ENCODE measurements at places on chromosomes 5 and 9.

- DNase-seq, result no peak
Observed at GRCh38 chr5:138448481-138449398, 9.9 kb downstream of the REEP2 start.

DNA sequence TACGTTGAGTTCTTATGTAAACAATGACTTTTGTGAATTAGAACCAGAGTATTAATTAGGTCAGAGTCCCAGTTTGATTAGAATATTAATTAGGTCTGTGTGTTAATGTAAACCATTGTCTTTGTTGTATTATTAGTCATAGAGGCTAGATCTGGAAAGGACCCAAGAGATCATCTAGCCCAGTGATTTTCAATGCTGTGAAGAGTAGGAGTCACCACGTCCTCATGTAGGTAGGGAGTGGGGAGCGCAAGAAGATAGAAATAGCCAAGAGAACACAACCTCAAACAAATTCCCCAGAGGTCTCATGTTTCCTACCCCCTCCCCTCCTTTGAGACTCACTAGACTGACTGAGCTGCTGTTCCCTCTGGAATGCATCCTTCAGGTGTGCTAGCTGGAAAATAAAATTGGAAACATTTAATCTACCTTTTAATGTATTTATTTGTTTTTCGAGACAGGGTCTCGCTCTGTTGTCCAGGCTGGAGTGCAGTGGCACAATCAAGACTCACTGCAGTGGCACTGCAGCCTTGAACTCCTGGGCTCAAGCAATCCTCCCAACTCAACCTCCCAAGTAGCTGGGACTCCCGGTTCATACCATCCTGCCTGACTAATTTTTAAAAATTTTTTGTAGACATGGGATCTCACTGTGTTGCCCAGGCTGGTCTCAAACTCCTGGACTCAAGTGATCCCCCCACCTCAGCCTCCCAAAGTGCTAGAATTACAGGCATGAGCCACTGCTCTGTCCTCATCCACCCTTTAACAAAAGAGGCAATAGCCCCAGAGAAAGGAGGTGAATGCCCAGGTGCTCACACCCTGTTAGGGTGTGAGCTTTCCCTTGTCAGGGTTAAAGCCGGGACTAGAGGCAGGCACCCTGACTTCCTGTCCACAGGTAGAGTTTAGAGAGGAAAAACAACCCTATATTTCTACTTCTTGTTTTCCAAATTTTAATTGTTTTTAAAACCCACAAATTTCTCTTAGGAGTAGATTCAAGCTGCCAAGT is 92.9 kb downstream of the INIP start:
- DNase-seq, result no peak

- DNase-seq, result no peak
Observed at GRCh38 chr5:177386542-177386941, 2.3 kb downstream of the SLC34A1 start.

- DNase-seq, result no peak
Observed at GRCh38 chr5:17340819-17341218, 123.4 kb downstream of the BASP1 start.

GRCh38 chr5:56712895-56713591 is 102.3 kb upstream of the MAP3K1 start:
- no peak for DNase-seq

DNA sequence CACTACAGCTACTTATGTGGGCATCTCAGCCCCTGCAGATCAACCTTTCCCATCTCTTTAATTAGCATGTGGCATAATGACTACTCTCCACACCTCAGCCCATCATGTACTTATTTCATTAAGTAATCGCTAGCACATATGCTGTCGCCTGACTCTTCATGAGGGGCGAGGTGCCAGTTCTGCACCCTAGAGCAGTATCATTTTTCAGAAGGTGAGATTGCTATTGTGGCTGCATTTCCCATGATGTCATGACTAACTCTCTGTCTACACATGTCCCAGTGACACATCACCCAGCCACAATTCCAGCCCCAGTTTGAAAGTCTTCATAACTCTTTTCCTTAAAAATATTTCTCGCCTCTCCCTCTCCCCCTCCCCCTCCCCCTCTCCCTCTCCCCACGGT is 7.6 kb upstream of the F2RL1 start:
- no peak for DNase-seq

DNA sequence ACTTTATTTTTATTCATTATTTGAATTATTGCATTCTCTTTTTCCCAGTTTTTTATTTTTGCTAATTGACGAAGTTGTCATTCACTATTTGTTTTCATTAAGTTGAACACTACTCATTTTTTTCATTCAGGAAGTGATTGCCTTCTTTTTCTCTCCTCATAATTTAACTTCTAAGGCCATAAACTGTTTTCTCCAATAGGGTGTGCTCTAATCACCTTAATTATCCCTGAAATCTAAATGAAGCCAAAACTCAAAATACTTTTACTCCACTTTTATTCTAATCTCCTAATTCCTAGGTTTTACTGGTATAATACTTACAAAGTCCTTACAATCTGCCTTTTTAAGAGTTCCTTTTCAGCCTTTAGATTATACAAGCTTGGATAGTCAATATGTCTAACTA is 2.9 kb upstream of the OR13C2 start:
- DNase-seq, result no peak

- DNase-seq, result no peak
Observed at GRCh38 chr9:98083061-98083501, 26.5 kb downstream of the NANS start.

GRCh38 chr5:37668524-37669047 is 171.3 kb downstream of the GDNF start:
- DNase-seq, result no peak

DNA sequence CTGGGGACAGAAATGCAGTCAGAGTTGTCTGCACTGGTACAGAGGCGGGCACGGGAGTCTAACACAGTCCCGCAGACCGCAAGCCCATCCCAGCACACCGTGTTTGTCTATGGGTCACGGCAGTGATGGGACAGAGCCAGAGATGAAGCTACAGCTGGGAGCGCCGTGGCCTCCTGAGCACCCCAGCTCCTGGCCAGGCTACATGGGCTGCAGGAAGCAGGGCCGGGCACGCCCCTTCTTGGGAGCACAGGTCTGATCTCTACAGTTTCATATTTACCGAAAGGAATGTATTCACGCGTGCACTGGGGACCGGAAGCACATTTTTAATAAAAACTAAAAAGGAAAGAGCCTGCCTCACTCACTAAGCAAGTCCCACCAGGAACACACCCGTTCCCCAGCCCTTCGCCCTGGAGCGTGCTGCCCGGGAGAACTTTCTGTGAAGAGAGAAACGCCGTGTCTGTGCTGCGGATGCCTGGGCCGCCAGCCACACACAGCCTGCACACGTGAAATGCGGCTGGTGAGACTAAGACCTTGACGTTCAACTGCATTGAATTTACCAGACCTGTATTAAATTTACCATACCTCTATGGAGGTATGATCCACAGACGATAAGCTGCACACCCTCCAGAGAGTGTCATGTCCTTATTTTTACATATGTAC is 81.1 kb downstream of the VAV2 start:
- no peak for DNase-seq

DNA sequence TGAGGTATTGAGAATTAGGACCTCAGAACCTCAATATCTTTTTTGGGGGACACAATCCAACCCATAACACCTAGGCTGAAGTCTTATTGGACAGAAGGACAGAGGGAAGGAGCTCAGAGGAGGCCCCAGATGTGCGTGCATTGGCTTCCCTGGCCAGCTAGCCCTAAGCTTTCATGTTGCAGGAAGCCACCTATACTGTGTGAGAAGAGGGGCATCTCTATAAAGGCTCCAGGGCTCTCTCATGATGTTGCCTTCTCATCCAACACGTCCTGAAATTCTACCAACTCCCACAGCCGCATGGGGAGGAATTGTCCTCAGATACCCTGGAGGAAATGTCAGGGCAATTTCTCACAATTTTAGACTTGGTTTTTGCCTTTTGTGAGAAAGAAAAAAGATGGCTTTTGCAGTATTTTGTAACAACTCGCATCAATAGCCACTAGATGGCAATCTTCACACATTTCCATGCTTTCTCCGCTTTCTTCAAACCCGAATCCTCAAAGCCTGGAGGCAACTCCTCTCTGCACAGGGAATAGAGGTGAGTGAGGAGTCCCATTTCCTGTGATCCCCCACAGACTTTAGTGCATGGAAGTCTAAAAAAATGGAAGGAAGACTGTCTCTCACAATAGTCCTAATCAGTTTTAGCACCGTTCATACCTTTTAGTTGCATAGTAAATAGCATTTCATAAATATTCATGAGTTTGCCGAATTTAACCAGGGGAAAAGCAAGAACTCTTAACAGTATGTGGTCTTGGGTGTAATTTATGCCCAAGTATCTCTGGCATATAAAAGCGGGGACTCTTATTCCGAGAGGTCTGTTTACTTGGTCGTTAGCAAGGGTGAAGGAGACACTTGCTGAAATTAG is 7.4 kb upstream of the PPP3R2 start:
- DNase-seq, result peak; percentile 19

GRCh38 chr5:124457101-124457500 is 289.3 kb downstream of the ZNF608 start:
- no peak for DNase-seq

DNA sequence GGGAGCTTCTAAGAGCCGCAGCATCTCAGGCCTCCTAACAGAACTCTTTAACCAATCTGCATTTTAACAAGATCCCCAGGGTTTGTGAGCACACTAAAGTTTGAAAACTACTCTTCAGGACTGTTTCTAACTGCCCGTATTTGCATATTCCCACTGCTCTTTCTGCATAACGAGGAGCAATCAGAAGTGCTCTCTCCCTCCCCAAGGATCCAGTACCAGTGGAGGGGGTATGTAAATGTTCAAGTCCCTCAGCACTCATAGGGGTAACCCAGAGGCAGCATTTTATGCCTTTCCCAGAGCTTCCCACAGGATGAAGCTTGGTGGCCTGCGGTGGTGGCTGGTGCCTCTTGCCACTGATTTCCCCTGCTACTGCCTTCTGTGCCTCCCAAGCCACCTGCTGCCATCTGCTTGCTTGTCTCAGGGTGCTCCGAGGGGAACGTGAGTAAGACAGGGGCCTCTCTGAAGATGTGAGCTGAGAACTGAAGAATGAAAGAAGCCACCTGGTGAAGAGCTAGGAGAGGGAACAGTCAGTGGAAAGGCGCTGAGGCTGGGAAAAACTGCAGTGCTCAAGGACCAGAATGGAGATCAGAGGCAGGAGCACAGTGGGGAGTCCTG is 30.0 kb upstream of the PPP1R2B start:
- DNase-seq, result no peak

DNA sequence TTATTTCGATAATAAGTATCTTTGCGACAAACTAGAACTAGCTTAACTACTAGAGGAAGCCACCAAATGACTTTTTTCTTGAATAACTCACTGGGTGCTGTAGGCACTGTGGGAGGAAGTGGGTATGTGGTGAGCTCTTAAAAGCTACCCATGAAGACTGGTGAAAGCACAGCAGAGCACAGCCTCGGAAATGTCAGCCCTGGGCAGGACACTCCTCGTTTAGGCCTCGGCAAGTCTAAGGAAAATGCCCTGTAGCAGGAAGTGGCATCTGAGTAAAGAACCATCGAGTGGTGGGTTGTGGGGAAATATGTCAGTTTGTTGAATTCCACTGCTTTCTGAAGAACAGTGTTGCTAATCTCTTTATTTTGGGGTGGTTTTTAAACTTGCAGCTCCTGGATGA is 44.0 kb upstream of the NCS1 start:
- peak; percentile 88 for DNase-seq

- DNase-seq, result no peak
Observed at GRCh38 chr5:133403741-133404364, 208.5 kb downstream of the FSTL4 start.

DNA sequence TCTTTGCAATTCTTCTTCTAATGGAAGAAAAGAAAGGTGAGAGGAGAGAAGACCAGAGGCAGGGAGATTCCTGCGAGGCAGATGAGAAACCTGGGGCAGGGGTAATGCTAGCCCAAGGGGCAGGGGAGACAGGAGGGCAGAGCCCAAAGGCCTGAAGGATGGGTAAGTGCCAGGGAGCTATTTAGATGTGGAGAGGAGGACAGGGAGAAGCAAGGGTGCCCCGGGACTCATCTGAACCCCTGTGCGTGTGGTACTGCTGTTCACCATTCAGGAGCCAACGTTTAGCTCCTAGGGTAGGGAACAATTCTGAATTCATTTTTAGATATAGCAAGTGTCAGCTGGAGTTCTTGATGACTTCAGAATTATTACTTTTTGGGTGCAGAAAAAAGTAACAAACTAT is 122.7 kb upstream of the ALDH1B1 start:
- no peak for DNase-seq

DNA sequence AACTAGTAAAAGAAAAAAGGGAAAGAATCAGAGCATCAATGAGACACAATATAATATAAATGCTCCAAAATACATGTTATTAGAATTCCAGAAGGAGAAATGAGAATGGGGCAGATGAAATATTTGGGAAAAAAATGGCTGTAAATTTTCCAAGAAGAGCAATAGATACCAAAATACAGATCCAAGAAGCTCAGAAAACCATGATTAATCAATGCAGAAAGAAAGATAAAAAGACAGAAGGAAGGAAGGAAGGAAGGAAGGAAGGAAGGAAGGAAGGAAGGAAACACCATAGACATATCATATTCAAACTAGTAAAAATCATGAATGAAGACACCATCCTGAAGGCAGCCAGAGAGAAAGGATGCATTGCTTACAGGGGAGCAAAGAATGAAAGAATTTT is 920.9 kb downstream of the EFNA5 start:
- DNase-seq, result no peak

- DNase-seq, result no peak
Observed at GRCh38 chr5:31221001-31221400, 27.5 kb downstream of the CDH6 start.

DNA sequence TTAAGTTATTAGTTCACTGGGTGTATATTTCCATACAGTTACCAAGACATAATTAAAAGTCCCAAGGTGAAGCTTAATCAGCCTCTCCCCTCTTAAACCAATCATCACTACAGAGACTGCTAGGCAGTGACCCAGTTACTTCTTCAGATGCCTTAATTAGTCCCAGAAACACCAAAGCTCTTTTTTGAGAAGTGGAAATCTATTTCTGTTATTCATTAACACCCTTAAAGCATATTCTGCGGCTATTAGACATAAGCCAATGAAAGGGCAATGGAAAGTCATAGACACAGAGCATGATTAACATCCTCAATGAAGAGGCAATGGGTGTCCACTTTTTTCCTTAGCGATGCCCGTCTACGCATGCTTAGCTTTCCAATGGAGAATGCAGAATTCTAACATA is 48.3 kb upstream of the DNAH5 start:
- DNase-seq, result no peak

All from CD4-positive, alpha-beta memory T cell (primary cell).